Panc1 (cell line): ENCODE measurements at places on chromosomes 11 and 22. TPM values are rescaled to one million over a fixed set of nuclear protein-coding genes. Genes with fewer than 3 reads are reported as not detected.

GRCh38 chr11:27312110-27312509 is 50.9 kb downstream of the CCDC34 start:
- no peaks in the 10 kb centered on the region for H3K4me1 ChIP-seq
- no peak for DNase-seq
- H3K27me3 ChIP-seq: no peaks in the 10 kb centered on the region
- no peaks in the 10 kb centered on the region for H3K36me3 ChIP-seq

Gene ACR
- 0.21 TPM for total RNA-seq

GRCh38 chr11:78094250-78094649 is 14.6 kb upstream of the NDUFC2 start:
- no peaks in the 10 kb centered on the region for H3K4me1 ChIP-seq
- no peaks in the 10 kb centered on the region for H3K27me3 ChIP-seq
- H3K36me3 ChIP-seq: no peaks in the 10 kb centered on the region
- H3K27ac ChIP-seq: no peak overlapping the region
- H3K4me3 ChIP-seq: no peak overlapping the region

DNA sequence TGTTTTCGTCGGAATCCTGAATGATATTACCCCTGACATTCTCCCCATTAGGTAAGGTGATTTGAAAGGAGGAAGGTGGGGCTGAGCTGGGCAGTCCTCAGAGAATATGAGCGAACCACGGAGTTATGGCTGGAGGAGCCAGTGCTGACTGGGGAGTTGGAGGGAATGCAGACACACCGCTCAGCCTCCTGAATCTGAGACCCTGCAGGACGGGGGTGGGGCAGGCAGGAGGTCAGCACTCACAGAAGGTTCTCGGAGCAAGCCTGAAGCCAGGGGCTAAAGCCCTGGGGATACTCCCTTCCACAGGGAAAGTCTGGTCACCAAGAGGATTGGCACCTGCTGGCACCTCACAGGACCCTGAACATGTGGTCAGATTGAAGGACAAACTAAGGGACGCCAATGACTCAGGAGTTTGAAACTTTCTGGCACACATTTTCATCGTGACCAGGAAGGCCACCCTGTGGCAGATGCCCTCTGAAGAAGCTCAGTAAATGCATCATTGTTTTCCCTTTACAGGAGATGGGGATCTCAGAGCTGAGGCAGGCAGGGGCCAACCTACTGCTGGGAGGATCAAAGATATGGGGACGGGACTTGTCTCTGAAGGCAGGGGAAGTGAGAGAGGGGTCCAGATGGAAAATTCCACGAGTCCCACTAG is 26.9 kb upstream of the FCHSD2 start:
- no peak overlapping the region for H3K27ac ChIP-seq
- no peaks in the 10 kb centered on the region; the same call in 1 of the 2 replicates for H3K27me3 ChIP-seq
- no peaks in the 10 kb centered on the region for H3K4me1 ChIP-seq
- no peak for DNase-seq
